NCI-H1105 (cell line): ENCODE measurements at places on chromosomes 2 and 18.

GRCh38 chr2:218831378-218831990 is at the start of gene PRKAG3:
Gene PRKAG3 (minus strand): TSS chr2:218831803.
- DNase-seq, result no peak

DNA sequence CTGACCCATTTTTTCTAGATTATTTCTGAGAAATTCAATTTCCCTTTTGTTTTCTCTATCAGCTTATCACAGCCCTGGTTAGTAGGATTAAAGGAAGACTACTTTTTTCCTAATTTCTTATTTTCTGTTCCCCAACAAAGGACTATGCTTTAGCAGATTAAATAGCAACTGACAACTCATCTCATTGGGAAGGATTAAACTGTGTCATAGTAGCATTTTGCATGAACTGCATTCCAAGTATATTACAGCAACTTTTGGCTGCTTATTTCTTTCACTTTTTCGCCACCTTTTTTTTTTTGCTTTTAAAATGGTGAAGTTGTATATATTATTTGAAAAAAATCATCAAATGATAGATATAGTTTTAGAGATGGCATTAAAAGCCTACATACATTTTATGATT is 570.3 kb downstream of the FBXO15 start:
- DNase-seq, result no peak

GRCh38 chr2:16382451-16382850 is 283.2 kb downstream of the CYRIA start:
- no peak for DNase-seq

GRCh38 chr18:62001396-62001795 is 108.6 kb upstream of the RNF152 start:
- DNase-seq, result no peak

DNA sequence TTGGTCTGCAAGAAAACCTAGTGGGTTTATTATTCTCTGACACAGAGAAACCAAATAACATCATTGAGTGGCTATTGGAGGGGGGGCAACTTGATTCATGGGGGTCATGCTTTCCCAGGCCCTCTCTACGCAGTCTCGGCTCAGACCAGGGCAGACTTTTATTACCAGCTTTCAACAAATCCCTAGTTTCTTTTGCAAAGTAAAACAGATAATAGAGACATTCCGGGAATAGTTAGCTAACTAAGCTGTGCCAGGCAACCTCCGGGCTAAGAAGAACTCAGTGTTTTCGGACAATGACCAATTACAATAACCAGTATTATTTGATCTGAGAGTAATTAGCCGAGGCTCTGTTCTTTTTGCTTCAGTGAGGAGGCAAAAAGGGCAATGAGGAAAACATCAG is 66.3 kb downstream of the CDK15 start:
- DNase-seq, result no peak

DNA sequence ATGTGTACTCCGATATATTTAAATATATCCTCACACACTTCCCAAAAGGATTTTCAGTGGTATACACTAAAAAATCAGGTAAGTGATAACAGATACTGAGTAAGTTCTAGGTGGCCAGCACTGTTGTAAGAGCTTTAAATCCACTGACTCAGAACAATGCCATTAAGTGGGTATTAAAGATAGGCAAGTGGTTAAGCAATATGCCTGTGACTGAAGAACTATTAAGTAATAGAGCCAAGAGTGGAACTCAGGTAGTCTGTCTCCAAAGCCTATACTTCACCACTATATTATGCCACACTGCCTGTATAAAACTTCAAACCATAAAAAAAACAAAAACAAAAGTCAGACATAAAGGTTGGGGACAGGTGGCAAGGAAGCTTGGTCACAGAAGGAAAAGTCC is 37.2 kb downstream of the THUMPD2 start:
- no peak for DNase-seq

GRCh38 chr2:55965966-55966365 is 42.4 kb upstream of the EFEMP1 start:
- no peak for DNase-seq

- no peak for DNase-seq
Observed at GRCh38 chr2:213021971-213022899, 129.2 kb downstream of the IKZF2 start.

- no peak for DNase-seq
Observed at GRCh38 chr18:44915661-44916060, 235.0 kb downstream of the SETBP1 start.

DNA sequence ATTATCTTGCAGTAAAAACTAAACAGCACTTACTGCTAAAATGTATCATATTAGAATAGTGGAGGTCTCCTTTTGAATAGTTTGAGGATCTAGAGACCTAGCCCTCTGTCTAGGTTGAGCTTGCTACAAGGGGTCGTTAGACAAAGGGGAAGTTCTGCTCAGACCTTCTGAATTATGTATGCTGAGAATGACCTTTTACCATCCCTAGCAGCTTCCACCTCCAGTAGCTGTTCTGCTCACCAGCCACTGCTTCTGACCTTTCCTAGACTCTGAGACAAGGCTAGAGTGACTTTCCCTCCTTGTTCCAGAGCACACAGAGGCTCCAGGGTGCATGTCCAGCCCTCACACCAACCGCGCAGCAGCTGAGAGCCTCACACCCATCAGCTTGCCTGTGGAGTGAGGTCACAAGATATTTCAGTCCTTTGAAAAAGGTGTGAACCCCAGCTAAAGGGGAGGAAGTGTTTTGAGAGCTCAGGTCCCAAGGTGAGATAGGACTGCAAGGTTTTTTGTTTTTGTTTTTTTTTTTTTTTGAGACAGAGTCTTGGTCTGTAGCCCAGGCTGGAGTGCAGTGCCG is 289.3 kb upstream of the TNP1 start:
- DNase-seq, result no peak

DNA sequence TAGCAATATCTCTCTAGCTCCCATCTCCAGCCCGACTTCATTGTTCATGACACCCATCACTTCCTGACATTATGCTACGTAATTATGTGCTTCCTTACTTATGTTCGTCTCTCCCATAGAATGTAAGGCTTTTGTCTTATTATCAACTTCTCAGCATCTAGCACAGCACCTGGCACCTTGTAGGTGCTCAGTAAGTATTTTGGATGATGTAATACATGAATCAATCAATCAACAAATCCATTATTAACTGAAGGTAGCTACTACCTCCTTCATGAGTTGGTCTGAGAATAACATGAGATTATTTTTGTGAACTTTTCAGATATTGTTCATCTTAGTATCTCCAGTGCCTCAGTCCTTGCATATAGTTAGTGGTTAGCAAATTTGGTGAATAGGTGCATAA is 109.3 kb downstream of the EN1 start:
- DNase-seq, result no peak
